ENCODE measurements at places on chromosomes 7 and 10.

GRCh38 chr10:49567810-49568209, 28.9 kb upstream of the ERCC6 start:
- no peak for DNase-seq

DNA sequence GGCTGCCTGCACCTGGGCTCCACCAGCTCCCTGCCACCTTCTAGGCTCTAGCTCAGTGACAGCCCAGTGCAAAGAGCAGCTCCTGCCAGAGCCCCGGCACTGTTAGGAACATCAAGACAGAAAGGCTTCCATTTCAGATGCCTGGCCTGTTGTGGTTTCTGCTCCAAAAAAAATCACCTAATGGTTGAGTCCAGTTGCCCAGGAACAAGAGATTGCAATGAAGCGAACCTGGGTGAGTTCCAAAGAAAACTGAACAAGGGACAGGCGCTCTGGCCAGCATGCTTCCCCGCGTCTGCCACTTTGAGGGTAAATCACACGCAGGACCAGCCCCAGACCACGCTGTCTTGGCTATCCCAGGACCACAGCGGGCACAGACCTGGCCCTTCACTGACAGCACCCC, 47.0 kb upstream of the RASGEF1A start:
- DNase-seq, result no peak

GRCh38 chr7:1268866-1269265, 36.2 kb downstream of the UNCX start:
- DNase-seq, result no peak

DNA sequence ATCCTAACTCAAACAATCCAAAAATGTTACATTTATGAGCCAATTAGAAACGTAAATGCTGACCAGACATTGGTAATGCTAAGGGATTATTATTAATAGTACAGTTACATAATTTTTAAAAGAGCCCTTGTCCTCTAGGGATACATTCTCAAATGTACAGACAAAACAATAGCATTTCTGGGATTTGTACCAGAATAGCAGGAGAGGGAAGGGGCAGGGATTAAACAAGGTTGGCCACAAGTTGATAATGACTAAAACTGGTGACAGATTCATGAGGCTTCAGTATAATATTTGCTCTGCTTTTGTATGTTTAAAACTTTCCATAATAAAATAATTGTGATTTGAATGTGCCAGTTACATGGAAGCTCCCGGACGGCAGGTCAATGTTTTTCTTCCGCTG, 27.0 kb downstream of the HSPA12A start:
- no peak for DNase-seq

- no peak for DNase-seq
Observed at GRCh38 chr7:25597946-25598345, 369.7 kb upstream of the NPVF start.

- no peak for DNase-seq
Observed at GRCh38 chr10:118809357-118810220, 54.8 kb upstream of the CACUL1 start.

- no peak for DNase-seq
Observed at GRCh38 chr10:3046210-3046779, 21.1 kb upstream of the PFKP start.

DNA sequence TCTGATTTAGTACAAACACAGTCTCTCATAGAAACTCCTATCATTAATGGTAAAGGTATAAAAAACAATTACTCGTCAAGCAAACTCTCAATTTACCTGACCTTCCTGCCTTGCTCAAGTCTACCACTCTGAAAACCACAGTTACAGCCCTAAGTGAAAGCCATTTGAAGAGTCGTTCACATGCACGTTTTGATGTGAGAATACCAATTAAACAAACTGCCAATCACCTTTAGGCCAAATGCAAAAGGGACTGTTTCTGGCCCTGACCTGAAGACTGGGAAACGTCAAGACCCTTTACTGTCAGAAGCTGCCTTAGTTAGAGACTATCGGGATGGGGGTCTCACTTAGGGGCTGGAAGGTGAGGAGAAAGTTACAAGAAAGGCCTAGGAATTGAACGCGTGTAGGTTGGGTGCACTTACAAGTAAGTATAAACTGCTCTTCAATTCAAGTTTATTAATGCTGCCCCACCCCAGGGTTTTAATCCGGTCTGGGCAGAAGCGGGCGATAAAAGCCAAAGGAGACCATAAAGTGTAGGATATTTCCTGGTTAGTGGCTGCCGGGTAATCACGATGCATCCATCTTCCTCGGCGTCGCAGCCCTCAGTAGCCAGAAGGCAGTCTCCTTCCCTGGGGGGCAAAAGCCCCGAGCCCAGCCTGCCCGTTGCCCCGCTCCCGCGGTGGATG, 935 bp downstream of the TM9SF3 start:
- DNase-seq, result no peak

- no peak for DNase-seq
Observed at GRCh38 chr7:138625849-138626230, 75.3 kb downstream of the SVOPL start.

Data from stimulated activated CD4-positive, alpha-beta T cell treated with anti-CD3 and anti-CD28 coated beads, Interleukin-1b, Interleukin-23, amount 100 ng/mL, for 48 hours (primary cell).